NCI-H460 (cell line): ENCODE measurements at places on chromosomes 4 and X. TPM values are rescaled to one million over a fixed set of nuclear protein-coding genes. Genes with fewer than 3 reads are reported as not detected.

TMPRSS11A gene
- not detected in 2 replicates for total RNA-seq

- DNase-seq, result no peak
Measured at GRCh38 chr4:77669946-77670590, 64.4 kb downstream of the CXCL13 start.

DNA sequence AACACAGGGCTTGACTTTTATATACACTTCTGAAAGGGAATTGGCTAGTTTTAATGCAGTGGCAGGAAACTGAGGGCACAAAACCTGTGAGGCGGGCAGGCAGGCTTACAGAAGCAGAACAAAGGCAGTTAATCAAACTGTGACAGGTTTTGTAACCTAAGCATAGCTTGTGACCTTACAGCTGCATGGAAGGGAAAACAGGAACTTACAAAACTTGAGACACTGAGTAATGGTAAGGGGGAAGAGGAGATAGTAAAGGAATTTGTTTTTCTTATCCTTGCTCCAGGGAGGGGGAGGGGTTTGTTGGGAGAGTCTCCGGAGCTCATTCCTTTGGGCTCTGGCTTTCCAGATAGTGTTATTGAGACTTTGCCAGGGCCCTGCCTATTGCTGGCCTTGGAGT, 55.6 kb downstream of the SLITRK4 start:
- DNase-seq, result no peak

- no peak for DNase-seq
Measured at GRCh38 chrX:70042399-70043371, 7.1 kb downstream of the AWAT2 start.

DNA sequence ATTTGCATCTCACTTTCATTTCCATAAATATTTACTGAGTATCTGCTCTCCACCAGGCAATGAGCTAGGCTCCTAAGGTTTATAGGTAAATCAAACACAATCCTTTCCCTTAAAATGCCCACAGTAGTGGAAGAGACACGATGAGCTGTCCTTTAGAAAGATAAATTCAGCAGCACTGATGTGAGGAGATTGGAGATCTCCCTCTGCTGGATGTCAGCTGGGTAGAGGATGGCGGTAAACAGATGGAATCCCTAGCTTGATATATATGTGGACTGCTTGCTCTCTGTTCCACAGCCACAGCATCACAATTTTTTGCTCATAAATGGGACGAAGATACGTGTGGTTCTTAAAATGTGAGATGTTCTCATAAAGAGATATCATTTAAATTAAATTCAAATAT, 216.4 kb upstream of the RASGEF1B start:
- no peak for DNase-seq

GRCh38 chr4:11636551-11636950, 207.9 kb upstream of the HS3ST1 start:
- no peak for DNase-seq

GRCh38 chr4:37464373-37465128, 220.0 kb downstream of the NWD2 start:
- no peak for DNase-seq
